ENCODE measurements at places on chromosomes 2 and 18. TPM values are rescaled to one million over a fixed set of nuclear protein-coding genes. Genes with fewer than 3 reads are reported as not detected.

Gene PLGLB1
- total RNA-seq = 2.4 TPM

Gene LAPTM4A
- total RNA-seq = 13.2 TPM

Gene DYSF
- 36.6 TPM for total RNA-seq

Gene ADD2
- total RNA-seq = 4.8 TPM

Gene ANTXR1
- total RNA-seq = not detected

Gene FAM110C
- 1.6 TPM for total RNA-seq

DNA sequence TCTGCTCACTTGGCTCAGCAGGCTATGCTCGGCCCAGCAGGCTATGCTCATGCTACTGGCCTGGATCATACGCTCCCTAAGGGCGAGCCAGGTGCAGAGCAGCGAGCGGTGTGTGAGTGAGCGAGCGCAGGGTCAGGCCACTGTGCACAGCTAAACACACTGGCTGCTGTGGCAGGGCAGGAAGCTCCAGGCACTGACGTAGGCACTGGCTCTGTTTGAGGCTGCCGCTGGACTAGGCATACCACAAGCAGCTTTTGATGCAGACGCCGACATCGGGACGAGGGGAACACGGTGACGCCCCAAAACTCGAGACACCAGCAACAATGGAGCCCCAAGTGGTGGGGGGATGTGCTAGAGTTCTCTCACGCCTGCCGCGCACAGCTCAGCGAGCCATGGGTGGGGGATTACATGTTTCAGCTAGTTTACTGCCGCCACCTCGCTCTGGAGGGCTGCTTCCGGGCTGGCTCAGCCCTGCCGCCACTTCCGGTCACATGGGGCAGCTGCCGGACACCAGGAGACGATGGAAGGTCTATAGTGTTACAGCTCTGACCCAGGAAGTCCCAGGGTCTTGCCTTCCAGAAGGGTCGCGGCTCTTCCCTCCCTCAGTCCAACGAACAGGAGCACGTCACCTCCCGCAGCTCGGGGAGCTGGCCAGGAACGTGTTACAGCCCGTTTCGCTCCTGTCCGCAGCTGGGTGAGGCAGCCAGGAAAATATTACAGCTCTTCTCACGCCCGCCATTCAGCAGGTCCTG lies 1176.9 kb upstream of the LRRTM1 start:
- H3K36me3 ChIP-seq = peaks cover 9% of the 10 kb centered on the region
- H3K27me3 ChIP-seq = no peaks in the 10 kb centered on the region
- H3K4me3 ChIP-seq = no peak overlapping the region
- DNase-seq = no peak

- peaks cover 8% of the 10 kb centered on the region for H3K4me1 ChIP-seq
- H3K36me3 ChIP-seq = peaks cover 17% of the 10 kb centered on the region
- H3K27ac ChIP-seq = no peak overlapping the region
- H3K27me3 ChIP-seq = no peaks in the 10 kb centered on the region
These were observed 126.7 kb downstream of the STK39 start for GRCh38 chr2:168120730-168121129.

GRCh38 chr2:125560855-125561254 lies 1095.1 kb upstream of the GYPC start:
- no peaks in the 10 kb centered on the region for H3K36me3 ChIP-seq
- H3K4me1 ChIP-seq = no peaks in the 10 kb centered on the region
- H3K4me3 ChIP-seq = no peak overlapping the region
- DNase-seq = no peak

- peaks cover 53% of the 10 kb centered on the region for H3K27me3 ChIP-seq
- no peak for DNase-seq
These were observed 4.2 kb downstream of the ZNF385B start for GRCh38 chr2:179857236-179857635.

DNA sequence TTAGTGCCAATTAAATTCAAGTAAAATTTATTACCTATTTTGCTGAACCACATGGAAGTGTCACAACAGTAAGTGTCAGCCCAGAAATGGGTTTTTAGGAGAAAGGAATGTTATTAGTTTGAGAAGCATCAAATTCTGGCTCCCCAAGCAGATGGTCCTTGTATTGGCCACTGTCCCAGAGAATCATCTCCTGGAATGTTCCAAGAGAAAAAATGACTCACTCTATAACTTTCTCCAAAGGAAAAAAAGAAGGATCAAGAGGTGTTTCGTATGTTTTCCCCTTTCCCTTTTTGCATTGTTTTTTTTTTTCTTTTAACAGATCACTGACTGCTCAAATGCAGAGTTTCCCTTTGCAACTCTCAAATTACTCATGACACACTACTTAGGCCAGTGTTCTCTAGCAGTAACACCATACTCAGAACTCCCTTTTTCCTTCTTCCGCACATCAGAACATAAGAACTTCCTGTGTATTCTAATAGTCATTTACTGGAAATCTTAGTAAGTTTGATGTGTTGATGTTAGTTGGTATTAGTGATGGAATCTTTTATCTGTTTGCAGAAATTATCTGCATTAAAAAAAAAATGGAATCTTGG lies 390.3 kb downstream of the GPD2 start:
- H3K36me3 ChIP-seq = no peaks in the 10 kb centered on the region
- H3K4me3 ChIP-seq = no peak overlapping the region
- H3K27me3 ChIP-seq = no peaks in the 10 kb centered on the region
- no peak overlapping the region for H3K27ac ChIP-seq

- H3K27ac ChIP-seq = no peak overlapping the region
- no peaks in the 10 kb centered on the region for H3K36me3 ChIP-seq
- H3K4me1 ChIP-seq = no peaks in the 10 kb centered on the region
- DNase-seq = no peak
These were observed 296.0 kb upstream of the MGAT5 start for GRCh38 chr2:133957724-133958480.

DNA sequence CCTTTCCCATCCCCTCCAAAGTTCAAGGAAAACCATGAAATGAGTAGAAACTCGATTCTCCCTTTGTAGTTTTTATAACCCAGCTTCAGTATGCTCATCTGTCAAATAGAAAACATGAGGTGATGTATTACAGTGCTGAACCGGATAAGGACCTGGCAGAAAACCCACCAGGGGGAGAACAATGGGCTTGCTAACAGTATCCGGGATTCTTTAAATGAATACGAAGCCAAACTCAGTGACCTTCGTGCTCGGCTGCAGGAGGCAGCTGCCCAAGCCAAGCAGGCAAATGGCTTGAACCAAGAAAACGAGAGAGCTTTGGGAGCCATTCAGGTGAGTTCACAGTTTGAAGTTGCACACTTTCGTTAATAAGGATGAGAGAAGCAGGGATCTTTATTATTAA lies 113.6 kb upstream of the TTC39C start:
- H3K4me3 ChIP-seq = no peak overlapping the region
- no peaks in the 10 kb centered on the region for H3K4me1 ChIP-seq
- no peaks in the 10 kb centered on the region for H3K36me3 ChIP-seq
- no peak overlapping the region for H3K27ac ChIP-seq

- H3K27ac ChIP-seq = no peak overlapping the region
- DNase-seq = no peak
- H3K4me3 ChIP-seq = no peak overlapping the region
- H3K36me3 ChIP-seq = no peaks in the 10 kb centered on the region
- no peaks in the 10 kb centered on the region for H3K27me3 ChIP-seq
- no peaks in the 10 kb centered on the region for H3K4me1 ChIP-seq
These were observed 224.4 kb upstream of the APCDD1 start for GRCh38 chr18:10230072-10230471.

DNA sequence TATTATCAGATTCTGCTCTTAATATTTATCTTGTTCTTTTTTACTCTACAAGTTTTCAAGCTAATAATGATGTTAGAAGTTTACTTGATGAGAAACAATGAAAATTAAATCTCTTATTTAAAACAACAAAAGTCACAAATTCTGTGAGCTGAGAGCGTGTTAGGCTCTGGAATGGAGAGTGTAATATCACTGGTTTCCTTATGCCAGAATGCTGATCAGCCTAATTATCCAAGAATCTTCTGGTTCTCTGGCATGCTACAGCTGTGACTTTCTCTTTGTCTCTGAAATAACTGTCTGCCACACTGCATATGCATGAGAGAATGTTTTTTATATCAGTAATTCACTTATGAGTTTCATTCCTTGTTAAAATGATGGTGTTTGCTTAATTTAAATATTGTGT lies 236.7 kb downstream of the PARD3B start:
- no peak overlapping the region for H3K4me3 ChIP-seq
- H3K4me1 ChIP-seq = no peaks in the 10 kb centered on the region
- peaks cover 2% of the 10 kb centered on the region for H3K27me3 ChIP-seq
- H3K36me3 ChIP-seq = no peaks in the 10 kb centered on the region
- no peak overlapping the region for H3K27ac ChIP-seq

DNA sequence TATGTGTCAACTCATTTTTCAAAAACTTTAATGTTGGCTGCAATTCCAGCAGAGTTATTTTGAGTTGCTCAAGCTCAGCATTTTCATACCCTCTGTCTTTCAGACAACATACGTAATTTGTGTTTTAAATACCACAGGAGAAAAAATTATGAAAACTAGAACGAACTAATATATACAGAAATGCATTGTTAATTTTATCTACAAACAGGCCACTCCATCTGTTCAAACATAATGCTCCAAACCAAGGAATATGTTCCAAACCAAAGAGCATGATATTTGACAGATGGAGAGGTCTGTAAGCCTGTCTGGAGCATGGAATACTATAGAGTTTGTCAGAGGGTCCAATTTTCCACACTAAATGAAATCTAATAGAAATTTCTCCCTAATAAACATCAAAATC lies 536.2 kb upstream of the FSIP2 start:
- no peaks in the 10 kb centered on the region for H3K27me3 ChIP-seq
- no peak overlapping the region for H3K4me3 ChIP-seq
- no peaks in the 10 kb centered on the region for H3K4me1 ChIP-seq
- peaks cover 13% of the 10 kb centered on the region for H3K36me3 ChIP-seq
- H3K27ac ChIP-seq = no peak overlapping the region

- H3K4me1 ChIP-seq = no peaks in the 10 kb centered on the region
- H3K36me3 ChIP-seq = no peaks in the 10 kb centered on the region
- no peak overlapping the region for H3K4me3 ChIP-seq
- peaks cover 6% of the 10 kb centered on the region for H3K27me3 ChIP-seq
These were observed 193.8 kb downstream of the TSN start for GRCh38 chr2:121949271-121949670.
